Stimulated activated CD4-positive, alpha-beta T cell treated with anti-CD3 and anti-CD28 coated beads, Interleukin-12 subunit alpha, Interleukin-12 subunit beta, amount 100 ng/mL, for 48 hours (primary cell): ENCODE measurements at places on chromosomes 7 and 10.

DNA sequence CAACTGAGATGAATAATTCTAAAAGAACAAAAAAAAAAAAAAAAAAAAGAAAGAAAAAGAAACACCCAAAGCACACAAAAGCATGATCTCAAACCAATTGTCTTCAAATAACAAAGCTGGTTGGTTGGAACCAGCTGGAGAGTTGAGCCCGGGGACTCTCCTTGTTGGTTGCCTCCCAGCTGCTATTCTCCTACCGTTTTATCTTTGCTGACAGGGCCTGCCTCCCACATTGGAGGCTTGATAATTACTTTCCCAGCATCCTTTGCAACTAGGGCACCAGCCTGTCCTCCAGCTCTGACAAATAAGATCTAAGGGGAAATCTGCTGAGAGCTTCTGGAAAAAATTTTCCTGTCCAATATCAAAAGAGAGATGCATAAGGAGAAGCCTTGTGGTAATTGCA is 6.8 kb downstream of the PON1 start:
- DNase-seq = no peak

- no peak for DNase-seq
Observed at GRCh38 chr7:133436014-133436428, 183.1 kb downstream of the EXOC4 start.

DNA sequence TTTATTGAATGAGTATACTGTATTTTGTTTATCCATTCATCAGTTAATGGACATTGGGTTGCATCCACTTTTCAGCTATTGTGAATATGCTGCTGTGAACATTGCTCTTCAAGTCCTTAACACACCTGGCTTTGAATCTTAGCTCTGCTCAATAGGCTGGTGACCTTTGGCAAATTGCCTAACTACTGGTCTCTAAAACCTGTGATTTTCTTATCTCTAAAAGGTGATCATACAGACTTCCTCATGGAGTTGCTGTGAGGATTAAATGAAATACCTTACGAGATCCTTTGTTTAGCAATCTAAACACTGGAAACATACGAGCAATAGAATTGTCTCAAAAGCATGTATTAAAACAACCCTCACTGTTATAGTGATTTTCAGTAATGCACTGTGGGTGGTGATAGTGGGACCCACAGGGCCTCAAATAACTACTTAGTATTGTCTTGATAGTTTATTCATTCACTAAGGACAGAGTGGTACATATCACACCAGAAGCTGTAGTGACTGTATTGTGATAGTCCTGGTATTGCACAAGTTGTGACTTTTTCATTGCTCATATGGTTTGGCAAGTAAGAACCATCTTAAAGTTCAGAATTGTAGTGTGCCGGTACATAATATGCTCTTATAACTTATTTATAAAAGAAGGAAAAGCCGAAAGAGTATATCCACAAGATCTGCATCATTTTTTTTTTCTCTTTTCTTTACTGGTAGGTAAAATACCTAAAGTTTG is 257.6 kb downstream of the EXOC4 start:
- no peak for DNase-seq

DNA sequence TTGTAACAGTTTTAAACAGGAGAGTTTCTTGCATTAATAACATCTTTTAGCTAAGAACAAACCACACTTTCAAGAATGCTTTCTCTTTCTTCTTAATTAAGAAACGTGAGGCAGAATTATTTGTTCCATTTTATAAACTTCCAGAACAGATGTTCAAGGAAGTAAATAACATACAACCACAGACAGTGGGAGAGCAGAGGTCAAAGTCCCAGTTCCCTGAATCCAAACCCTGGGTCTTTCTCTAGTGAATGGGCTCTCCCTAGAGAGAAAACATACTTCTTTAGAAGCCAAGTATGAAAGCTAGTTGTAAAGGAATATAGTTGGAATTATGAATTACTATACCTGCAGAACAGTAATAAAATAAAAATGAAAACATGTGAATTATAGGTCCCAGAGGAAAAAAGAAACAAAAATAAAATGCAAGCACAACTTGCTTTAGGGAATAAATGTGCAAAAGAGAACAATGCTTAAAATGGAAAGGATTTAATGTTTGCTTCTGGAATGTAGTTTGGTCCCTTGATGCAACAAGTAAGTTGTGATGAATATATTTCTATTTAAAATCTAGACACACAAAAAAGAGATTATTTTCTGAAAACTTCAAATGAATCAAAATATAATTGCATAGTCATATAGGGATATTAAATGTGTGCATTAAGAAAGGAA is 6.0 kb downstream of the OR6B1 start:
- DNase-seq = no peak

- DNase-seq = no peak
Observed at GRCh38 chr10:82335831-82336230, 460.8 kb downstream of the NRG3 start.
